ENCODE measurements at places on chromosomes 16 and 17.
A peak's percentile ranks its signal among the peaks of the same experiment; 100 is the strongest.

- no peak for DNase-seq
These were observed 9.9 kb upstream of the SMIM36 start for GRCh38 chr17:55521186-55521585.

GRCh38 chr17:44400226-44400847 is 10.9 kb upstream of the ITGA2B start:
- DNase-seq = no peak

GRCh38 chr17:2962236-2962635 is 101.2 kb downstream of the OR1D5 start:
- no peak for DNase-seq

GRCh38 chr17:42116705-42117396 is 4.3 kb downstream of the KAT2A start:
- DNase-seq = peak; percentile 77

GRCh38 chr16:61362585-61362984 is 673.7 kb downstream of the CDH8 start:
- no peak for DNase-seq

- peak; percentile 88 for DNase-seq
These were observed 3.4 kb downstream of the MAP2K3 start for GRCh38 chr17:21287703-21288449.

DNA sequence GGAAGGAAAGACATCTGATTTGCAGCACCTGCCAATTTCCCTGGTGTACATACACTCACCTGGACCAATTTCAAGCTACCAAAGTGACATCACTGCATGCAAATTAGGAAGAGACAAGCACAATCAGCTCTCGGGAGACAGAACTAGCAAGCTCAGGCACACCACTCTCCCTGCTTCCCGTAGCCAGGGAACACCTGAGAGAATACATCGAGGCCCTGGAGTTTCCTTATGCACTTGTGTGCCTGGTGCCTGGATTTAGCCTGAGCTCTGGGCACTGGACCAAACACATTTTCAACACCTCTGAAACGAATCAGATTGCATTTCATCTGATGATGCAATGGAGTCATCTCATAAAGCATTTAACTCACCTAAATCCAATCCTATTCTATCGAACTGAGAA is 110.5 kb downstream of the HS3ST2 start:
- DNase-seq = no peak

DNA sequence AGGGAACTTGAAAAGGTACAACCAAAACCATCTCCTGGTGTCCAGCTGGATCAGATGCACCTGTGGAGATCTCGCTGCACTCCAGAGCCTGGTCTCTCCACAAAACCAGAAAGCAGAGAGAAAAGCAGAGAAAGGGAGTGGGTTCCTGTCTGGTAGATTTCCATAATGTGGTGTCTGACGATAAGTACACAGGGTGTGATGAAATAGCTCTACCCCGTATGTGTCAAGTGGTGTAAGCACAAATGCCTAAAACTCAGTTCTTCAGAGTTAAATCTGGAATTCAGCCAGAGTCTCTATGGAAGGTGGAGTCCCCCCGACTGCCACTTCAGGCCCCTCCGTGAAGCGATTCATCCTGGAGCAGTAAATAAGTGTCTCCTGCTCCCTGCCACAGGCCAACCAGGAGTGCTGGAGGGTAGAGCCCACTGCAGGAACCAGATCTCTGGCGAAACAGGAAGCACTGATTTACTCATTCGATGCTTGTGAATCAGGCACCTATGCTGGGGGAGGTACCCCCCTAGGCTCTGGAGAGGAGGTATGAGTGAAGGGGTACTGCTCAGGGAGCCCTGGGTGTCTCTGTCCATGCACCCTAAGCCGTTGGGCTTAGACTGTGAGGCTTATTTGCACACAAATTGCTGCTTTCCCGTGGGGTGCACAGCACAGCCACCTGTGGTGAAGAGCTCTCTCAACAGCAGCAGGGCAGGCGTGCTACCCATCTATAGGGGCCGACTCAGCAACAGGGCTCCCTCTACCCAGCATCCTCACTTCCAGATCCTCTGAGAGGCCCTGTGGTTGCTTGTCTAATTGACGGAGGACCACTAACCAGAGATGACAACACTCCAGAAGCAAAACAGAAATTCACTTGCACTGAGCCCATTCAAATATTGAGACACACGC is 97.1 kb upstream of the MYOCD start:
- no peak for DNase-seq

GRCh38 chr17:48994549-48995303 is 2.5 kb upstream of the IGF2BP1 start:
- DNase-seq = no peak

Data from central memory CD8-positive, alpha-beta T cell (primary cell).